ENCODE measurements at places on chromosomes 7 and 10. TPM values are rescaled to one million over a fixed set of nuclear protein-coding genes. Genes with fewer than 3 reads are reported as not detected.

ZNF777 gene
- total RNA-seq = 4.3 TPM

- no peak for DNase-seq
These were observed 72.9 kb upstream of the PRLHR start for GRCh38 chr10:118668228-118668952.

GRCh38 chr10:121459279-121459621 lies 139.0 kb downstream of the FGFR2 start:
- no peak for DNase-seq

GRCh38 chr10:35882422-35883150 lies 240.5 kb upstream of the FZD8 start:
- DNase-seq = no peak

GRCh38 chr7:14835384-14835783 lies 67.2 kb downstream of the DGKB start:
- no peak for DNase-seq

PTPRZ1 gene
- 64.0 TPM for total RNA-seq

HOXA2 gene
- total RNA-seq = 0.24 TPM

DNA sequence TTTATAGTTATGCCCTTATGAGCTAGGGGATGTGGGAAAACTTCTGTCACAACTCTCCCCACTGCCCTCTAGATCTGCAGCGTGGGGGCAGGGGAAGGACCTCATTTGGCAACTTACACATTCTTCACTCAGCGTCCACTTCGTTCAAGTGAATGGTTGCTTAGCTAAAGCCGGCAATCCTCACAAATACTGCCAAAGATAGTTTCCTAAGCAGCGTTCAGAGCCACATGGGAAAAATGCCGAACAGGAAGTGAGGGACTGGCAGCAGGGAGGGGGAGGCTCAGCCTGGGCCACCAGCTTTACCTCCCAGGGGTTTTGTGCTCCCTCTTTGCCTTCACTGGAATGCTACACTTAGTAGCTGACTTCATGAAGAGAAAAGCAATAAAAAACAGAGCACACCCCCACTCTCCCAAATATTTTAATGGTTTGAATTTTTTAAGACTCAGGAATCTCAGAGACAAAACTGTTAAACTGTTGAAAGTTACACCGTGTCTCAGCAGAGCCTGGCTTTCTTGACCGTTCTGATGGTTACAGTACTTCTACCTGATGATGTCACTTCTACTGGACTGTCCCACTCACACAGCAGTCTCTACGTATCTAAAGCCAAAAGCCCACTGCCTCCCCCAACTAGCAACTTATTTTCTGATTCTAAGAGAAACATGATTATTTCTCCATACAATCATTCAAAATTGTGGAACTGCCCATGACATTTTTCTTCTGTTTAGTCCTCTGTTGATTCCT lies 10.4 kb downstream of the GRM3 start:
- DNase-seq = peak; percentile 74

DNA sequence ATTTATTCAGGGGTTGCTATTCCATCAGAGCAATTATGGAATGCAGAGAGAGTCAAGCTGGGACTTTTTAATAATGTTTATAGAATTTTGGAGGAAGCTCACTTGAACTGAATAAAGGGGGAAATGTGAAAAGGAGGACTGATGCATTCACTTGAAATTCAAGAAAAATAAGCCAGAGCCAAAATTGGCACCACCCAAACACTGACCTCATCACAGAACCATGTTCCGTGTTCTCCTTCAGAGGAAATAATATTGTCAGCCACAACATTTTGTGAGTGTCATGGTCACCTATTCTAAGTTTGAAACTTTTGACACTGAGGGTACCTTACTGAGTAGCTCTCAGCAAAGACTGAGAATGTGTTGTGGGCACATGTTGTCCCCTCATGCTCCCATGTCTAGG lies 207.0 kb downstream of the ANK3 start:
- DNase-seq = no peak

NODAL gene
- total RNA-seq = 4.6 TPM

DNA sequence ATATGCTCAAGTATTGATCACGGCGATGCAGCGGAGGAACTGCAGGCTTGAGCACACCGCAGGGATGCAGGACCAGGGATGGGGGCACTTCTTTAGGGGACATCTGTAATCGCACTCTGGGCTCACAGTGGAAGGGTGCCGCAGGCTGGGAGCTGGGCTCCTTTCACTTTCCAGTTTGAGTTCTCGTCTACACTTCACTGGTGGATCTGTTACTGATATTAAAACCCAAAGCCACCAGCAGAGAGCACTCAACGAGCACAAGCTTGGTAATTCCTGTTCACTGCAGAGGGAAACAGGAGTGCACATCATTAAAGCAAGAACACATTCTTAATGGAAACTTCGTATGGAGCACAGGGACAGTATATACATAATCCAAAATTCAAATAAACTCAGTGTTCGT lies 91.3 kb downstream of the PARD3 start:
- DNase-seq = peak; percentile 71

DNA sequence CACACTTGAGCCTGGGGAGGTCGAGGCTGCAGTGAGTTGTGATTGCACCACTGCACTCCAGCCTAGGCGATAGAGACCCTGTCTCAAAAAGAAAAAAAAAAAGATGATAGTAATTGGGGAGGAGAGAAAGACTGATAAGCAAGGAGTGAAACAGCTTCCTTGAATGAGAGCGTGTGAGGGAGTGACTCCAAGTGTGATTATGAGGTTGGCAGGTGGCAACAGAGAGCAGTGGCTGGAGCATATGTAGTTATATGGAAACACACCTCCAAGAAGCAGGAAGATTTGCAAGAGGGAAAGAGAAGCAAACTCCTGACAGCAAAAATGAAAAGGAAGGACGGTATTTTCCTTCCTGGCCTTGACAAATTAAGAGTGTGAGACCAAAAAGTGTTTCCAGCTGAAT lies 50.4 kb downstream of the VKORC1L1 start:
- no peak for DNase-seq

CHCHD2 gene
- total RNA-seq = 219 TPM

Data from umbilical cord (tissue), 2 donors.